Activated CD4-positive, alpha-beta T cell treated with anti-CD3 and anti-CD28 coated beads, Interleukin-2, amount 10 ng/mL, durations not matched to agents 7 days and 5 days (primary cell): ENCODE measurements at places on chromosomes 1 and 21.

DNA sequence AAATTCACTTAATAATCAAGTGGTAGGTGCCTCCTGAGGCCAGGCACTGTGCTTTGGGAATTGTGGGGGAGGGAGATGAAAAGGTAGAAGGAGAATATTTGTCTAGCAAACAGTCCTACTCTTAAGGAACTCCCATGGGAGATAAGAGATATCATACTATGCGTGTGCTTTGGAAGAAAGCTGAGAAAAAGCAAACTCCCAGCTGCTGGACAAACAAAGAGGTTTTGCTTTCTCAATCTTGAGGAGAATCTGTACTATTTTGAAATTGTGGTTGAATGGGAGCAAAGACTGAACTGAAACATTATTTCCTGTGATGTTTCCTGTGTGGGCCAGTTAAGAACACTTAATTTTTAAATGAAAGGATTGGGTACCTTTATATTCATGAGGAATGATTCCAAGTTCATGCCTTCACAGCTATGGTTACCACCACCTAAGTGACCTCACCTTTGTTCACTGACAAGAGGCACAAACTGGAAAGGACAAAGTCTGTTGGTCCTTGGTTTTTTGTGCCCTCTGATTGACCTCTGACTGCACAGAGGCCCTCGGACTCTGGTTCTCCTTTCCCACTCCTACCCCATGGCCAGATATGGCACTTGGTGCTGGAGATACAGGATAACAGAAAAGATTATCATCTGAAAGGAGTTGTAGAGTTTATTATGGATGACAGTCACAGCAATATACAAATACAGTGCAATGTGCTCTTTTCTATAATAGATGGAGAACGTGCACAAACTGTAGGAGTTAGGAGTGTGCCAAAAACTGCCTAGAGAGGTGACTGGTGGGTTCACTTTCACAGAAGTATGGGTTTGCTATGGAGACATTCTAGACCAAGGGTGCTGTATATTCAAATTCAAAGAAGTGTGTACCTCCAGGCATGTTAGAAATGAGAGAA lies 1.6 kb downstream of the CD53 start:
- DNase-seq, result peak; percentile 25

GRCh38 chr1:115712911-115713609 lies 55.5 kb downstream of the CASQ2 start:
- DNase-seq, result no peak

DNA sequence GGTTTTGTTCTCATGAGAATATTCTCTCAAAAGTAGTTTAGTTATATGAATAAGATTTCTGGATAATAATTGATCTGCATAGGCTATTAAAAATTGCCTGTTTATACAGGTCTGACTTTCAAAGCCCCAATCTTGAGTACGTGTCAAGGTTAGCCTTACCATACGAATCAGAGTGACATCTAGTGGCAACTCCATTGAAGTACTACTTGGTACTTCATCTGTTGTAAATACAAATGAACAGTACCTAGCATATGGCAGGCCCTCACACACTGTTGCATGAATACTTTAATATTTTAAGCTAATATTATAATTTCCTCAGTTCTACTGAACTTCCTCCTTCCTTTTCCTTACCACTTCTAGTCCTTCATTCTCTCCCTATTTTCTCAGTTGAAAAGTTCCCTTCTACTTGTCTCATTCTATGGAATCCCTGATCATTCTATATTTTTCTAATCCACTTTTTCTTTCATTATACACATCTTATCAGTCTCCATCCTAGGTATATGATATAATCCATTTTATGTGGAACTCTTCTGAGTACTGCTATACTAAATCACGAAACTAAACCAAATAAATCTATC lies 101.2 kb downstream of the AKT3 start:
- DNase-seq, result peak; percentile 60

DNA sequence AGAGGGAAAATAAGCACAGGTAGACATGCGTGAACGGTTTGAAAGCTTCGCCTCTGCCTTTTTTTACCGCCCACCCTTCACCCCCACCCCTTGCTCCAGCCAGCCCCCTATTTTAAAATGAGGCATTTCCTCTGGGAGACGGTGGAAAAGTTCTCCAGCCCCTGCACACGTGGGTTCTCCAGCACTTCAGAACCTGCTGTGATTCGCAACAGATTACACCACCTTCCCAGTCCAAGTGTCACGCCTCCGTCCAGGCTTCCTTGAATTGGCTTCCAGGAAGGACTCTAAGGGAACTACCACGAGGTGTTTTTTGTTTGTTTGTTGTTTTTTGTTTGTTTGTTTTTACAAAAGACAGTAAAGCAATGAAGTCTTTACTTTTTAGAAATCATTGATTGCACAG lies 2.6 kb downstream of the LRRC7 start:
- DNase-seq, result no peak

- peak; percentile 89 for DNase-seq
Observed at GRCh38 chr1:45550401-45551351, at the start of gene AKR1A1. Gene AKR1A1 (plus strand): TSS chr1:45550826. CDS start chr1:45561795, 10,969 bp downstream.

DNA sequence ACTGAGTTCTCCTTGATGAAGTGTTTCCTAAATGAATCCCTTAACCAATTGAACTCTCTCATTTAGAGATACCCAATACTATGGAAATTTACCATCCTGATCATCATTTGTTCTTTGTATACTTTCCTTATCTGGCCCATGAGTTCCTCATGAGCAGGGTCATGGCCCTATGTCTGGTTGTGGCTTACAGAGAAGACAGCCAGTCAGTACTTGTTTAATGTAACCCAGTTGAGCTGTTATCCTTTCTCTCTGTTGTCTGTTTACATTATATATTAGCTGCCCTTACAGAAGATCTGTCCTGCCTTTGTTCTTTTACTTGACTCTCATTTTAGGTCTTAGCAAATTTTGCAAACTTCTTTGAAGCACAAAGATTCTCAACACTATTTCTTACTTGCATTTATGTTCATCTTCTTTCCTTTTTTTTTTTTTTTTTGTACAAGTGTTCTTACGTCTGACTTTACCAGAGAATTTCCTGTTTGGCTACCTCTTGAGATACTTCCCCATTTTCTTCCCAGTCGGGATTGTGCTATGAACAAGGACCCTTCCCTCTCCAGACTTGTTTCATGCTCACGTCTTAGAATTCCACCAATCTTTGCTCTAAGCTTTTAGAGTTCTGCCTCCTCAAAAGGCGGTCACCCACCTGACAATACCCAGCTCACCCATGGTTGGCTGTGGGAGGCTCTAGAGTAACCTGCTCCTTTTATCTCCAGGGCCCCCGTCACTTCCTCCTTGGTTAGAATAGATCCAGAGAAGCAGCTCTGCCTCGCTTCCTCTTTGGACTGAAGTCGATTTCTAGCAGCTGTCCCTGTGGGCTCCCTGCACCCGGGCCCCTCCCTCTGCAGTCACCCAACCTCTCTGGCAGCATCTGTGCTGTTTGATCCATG lies 53.6 kb upstream of the RUNX1 start:
- DNase-seq, result peak; percentile 51

- no peak for DNase-seq
Observed at GRCh38 chr1:29297450-29297849, 61.1 kb downstream of the PTPRU start.

DNA sequence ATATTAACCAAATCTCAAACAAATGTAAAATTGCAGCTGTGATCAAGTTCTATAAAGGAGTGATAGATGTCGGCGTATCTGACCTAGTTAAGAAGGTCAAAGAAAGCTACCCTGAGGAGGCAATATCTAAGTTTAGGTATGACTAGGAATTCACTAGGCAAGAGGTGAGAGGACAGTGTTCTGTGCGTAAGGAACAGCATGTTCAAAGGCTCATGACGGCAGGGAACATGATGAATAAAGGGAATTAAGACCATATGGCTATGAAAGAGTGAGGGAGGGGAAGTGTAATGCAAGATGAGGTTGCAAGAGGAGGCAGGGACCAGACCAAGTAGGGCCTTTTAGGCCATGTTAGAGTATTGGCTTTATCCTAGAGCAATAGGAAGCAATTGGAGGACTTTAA lies 8.6 kb downstream of the LIX1L start:
- no peak for DNase-seq

DNA sequence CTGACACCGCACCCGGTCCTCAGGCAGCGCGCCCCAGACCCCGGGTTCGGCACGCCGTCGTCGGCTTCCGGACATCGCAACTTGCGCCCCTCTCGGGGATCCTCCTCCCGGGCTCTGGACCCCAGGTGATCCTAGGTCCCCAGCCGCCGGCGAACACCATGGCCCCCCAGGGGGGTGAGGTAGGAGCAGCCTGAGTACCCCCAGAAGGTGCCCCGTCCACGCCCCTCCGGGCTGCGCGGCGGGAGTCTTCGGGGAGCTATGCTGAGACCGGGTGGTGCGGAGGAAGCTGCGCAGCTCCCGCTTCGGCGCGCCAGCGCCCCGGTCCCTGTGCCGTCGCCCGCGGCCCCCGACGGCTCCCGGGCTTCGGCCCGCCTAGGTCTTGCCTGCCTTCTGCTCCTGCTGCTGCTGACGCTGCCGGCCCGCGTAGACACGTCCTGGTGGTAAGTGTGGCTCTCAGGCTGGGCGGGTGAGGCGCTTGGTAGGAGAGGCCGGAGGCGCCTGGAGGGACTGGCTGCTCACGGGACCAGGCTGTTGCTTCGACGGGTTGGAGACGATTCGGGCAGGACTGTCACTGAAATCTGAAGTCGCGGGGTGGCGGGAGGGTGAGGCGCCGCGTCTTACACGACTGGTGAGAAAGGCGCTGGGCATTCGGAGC lies 367 bp downstream of the WNT2B start:
- DNase-seq, result no peak

DNA sequence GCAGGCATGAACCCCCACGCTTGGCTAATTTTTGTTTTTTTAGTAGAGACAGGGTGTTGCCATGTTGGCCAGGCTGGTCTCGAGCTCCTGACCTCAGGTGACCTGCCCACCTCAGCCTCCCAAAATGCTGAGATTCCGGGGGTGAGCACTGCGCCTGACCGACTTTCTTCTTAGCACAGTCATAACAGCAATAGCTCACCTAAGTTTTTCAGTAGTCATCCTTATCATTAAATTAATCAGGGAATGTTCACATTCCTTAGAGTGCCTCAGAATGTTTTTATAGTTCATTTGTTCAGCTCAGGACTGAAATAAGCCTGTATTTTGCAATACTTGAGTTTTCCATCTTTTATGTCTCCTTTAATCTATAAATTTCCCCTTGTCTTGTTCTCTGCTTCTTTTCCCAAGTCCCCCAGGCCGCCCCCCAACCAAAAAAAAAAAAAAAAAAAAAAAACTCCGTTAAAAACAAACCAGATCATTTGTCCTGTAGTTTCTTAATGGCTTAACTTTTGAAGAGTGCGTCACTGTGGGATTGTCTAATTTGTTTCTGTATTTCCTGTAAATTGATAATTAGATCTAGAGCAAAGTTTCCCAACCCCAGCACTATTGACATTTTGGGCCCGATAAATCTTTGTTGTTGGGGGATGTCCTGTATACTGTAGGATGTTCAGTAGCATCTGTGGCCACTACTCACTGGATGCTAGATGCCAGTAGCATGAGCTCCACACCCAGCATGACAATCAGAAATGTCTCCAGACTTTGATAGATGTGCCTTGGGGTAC lies 120.7 kb downstream of the ITSN1 start:
- DNase-seq, result no peak

GRCh38 chr1:93177991-93178390 lies 2.2 kb downstream of the TMED5 start:
- no peak for DNase-seq

DNA sequence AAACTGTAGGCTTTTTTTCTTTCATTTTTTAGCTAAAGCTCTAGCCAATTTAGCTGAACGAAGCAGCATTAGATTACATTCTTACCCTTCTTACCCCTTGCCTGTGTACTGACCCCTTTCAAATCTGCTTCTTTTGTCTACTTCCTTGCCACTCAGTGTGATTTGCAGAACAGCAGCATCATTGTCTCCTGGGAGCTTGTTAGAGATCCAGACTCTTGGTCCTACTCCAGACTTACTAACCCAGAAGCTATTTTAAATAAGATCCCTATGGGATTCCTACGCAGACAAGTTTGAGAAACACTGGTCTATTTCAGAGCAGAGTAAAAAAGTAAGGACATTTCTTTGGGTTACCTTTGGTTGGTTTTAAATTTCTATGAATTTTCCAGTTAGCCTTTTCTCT lies 13.8 kb downstream of the LRRC39 start:
- no peak for DNase-seq

GRCh38 chr1:8219530-8219929 lies 98.4 kb upstream of the SLC45A1 start:
- DNase-seq, result no peak

DNA sequence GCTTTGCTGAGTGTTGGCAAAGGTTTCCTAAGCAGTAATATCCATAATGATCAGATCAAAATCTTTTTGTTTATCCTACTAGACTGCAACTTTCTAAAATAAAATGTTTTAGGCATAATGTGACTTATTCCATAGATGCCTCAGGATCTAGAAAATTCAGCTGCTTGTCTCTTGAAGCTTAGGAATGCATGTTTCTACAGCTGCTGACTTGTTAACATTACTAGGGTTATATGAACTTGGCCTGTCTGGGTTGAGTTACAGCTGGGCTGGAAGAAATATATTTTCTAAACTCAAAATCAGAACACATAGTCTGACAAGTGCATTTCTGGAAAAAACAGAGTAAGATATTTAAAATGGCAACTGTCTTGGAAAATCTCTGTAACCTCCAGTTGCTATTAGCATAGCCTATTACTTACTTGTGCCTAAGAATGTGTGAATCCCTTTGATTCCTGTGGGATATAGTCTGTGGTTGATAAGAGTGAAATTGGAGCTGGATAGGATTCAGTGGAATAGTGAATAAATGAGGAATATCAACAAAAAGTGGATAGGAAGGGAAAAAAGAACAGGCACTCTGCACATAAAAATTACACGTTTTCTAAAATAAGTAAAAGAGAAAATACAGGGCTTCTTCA lies 61.2 kb downstream of the RGS4 start:
- no peak for DNase-seq

DNA sequence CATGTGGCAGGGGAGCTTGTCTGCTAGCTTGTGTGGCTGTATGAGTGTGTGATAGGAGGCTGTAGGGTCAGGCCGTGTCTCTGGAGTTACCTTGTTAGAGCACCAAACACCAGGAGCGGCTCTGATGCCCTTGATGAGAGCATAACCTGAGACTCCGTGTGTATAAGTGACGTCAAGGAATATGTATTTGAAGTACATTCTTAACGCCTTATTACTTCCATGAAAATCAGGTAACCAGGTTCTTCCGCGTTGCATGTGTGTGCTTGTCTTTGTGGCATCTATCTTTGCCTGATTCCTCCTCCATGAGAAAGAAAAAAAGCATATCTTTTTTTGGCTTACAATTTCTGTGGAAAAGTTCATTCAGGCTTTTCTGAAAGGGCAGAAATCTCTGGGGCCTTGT lies 4.6 kb downstream of the OLFML3 start:
- DNase-seq, result no peak

GRCh38 chr1:100539836-100540536 lies 2.0 kb downstream of the GPR88 start:
- no peak for DNase-seq

GRCh38 chr1:36097693-36098585 lies 9.2 kb downstream of the ADPRS start:
- DNase-seq, result no peak

DNA sequence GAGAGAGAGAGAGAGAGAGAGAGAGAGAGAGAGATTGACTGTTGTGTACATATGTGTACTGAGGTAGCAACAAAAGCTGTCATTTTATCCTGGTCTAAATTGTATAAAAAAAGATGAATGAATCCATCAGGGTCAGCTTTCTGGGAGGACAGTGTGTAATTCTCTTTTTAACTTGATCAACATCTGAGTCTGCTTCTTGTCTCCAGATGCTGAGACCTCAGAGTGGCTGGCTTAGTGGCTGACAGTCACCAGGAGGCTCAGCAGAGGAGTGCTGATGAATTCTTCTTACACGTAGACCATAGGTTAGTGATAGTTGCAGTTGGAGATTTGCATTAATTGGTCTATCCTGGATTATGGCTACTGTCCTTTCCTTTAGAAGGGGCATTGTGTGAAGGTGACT lies 28.5 kb upstream of the PLXNA2 start:
- DNase-seq, result no peak

- DNase-seq, result no peak
Observed at GRCh38 chr1:227429447-227430359, 111.4 kb upstream of the CDC42BPA start.
